ENCODE measurements at places on chromosomes 3 and 15.

DNA sequence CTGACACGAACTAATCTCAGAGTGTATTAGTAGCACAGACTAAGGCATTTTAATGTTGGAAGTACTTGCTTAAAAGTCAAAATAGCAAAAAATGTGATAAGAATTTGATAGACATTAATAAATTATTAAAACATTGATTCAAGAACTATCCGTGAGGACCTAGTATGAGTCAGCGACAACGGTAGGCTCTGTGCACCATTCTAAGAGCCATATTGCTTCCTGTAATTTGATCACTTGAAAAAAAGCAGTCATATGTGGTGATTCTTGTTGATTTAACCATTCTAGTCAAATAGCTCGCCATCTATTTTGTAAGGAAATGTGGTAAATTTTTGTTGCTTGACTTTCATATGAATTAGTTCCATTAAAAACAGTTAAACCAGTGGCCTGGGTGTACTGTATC, 534.9 kb upstream of the ARRDC4 start:
- no peak for DNase-seq

- peak; percentile 83 for DNase-seq
Observed at GRCh38 chr3:33439546-33440327, 468 bp downstream of the UBP1 start.

DNA sequence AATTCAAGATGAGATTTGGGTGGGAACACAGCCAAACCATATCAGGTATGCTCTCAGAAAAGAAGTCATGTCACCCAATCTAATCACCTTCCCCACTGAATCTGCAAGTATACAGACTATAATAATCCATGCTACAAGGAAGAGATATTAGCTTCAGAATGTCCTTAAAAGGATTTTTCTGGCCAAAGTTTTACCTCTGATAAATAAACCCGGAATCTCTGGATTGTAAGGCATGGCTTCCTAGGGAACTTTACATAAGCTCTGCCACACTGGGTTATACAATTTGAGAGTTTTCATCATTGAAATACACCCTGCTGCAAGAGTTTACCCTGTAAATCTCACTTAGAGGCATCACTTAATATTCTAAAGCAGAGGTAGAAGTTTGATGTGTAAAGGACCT, 330.5 kb upstream of the KCNMB2 start:
- DNase-seq: no peak

DNA sequence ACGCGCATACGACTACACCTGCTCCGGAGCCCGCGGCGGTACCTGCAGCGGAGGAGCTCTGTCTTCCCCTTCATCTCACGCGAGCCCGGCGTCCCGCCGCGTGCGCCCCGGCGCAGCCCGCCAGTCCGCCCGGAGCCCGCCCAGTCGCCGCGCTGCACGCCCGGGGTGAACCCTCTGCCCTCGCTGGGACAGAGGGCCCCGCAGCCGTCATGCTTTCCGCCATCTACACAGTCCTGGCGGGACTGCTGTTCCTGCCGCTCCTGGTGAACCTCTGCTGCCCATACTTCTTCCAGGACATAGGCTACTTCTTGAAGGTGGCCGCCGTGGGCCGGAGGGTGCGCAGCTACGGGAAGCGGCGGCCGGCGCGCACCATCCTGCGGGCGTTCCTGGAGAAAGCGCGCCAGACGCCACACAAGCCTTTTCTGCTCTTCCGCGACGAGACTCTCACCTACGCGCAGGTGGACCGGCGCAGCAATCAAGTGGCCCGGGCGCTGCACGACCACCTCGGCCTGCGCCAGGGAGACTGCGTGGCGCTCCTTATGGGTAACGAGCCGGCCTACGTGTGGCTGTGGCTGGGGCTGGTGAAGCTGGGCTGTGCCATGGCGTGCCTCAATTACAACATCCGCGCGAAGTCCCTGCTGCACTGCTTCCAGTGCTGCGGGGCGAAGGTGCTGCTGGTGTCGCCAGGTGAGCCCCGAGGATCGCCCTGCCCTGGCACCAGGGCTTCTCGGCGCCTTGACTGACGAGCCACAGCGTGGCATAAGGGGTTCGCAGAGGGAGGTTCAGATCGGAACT, 420 bp downstream of the SLC27A2 start:
- DNase-seq: no peak

DNA sequence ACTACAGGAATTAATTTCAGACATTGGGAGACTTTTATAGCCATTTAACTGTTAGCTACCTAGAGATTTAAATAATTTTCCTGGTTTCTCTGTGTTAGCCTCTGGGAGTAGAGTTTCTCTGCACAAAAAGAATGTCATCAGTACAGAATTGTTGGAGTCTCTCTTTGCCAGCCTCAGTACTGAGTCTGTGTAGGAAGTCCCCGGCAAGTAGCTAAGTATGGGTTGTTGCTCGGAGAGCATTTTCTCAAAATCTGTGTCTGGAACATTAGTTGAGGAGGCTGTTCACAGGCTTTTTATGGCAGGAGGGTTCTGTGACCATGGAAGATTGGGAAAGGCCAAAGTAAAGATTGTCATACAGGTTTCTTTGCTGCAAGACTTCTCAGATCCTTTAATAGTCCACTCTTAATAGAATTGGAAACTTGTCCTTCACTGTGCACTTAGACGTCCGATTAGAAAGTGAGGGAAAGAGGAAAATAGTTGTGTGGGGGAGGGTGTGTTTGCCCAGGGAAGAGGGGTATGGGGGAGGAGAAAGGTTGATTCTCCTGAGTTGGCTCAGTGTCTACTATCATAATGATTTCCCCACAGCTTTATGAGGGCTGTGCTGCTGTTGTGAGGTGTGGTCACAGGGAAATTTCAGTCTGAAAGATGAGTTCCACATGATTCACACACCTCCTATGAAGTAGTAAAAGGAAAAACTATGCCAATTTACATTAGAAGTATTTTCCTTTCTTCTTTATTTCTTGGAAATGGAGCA, 207.1 kb downstream of the PTPRG start:
- DNase-seq: no peak

- no peak for DNase-seq
Observed at GRCh38 chr3:39989746-39990145, 180.3 kb downstream of the MYRIP start.

- DNase-seq: no peak
Observed at GRCh38 chr15:79339588-79340314, 28.8 kb downstream of the TMED3 start.

DNA sequence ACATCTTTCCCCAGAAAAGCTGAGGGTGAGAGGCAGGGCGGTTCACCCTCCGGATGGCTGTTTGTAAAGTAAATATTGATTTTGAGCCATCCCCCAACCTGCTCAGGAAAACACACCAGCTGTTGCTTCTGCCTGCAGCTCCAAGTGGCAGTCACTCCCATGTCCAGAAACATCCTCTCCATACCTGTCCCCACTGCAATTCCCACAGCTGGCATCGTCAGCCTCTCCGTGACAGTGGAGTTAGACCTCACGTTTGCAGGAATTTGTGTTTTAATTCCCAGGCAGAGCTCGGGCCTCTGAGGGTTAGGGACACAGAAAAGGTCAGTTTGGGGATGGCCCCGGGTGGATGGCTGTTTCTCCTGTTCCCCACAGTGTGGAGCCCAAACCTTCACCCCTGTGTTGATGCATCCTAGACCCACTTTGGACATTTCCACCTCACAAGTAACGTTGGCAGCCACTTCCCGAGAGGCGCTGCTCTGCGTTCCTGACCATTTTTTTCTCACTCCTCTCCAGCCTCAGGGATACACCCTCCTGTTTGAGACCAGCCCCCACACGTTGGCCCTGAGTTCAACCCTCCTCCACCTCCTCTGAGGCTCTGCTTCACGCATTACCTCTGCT, 11.8 kb upstream of the FAM174B start:
- DNase-seq: no peak

GRCh38 chr3:191500892-191501291, 39.9 kb downstream of the PYDC2 start:
- DNase-seq: no peak

GRCh38 chr3:30711151-30711550, 104.8 kb downstream of the TGFBR2 start:
- no peak for DNase-seq

DNA sequence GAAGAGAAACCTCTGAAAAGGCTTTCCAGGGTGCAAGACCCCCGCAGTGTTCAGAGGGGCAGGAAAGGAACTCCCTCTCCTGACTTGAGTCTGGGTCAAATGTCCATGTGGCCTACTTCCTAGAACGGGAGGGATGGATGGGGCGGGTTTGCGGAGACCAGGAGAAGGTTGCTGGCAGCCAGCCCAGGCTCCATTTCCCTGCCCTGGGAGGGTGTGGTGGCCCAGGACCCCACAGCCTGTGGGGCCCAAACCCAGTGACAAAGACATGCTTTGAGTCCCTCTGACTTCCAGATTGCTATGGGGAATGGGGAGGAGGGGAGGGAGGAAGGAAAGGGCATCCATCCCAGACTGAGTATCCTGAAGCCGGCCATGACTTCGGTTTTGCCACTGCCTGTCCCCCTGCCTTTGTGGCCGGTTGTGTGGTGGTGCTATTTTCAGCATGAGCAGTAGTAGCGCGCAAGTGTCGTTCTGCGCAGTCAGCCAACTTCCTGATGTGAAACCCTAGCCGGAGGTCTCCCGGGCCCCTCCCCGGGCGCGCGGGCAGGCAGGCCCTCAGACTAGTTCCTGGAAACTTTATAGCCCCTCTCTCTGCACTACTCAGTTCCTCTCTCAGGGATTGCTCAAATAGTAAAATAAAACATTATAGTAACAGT, 24.4 kb downstream of the MAGEF1 start:
- DNase-seq: no peak

GRCh38 chr15:66805202-66805885, 103.3 kb downstream of the SMAD6 start:
- no peak for DNase-seq

- DNase-seq: no peak
Observed at GRCh38 chr3:113210604-113211329, 590 bp upstream of the BOC start.

DNA sequence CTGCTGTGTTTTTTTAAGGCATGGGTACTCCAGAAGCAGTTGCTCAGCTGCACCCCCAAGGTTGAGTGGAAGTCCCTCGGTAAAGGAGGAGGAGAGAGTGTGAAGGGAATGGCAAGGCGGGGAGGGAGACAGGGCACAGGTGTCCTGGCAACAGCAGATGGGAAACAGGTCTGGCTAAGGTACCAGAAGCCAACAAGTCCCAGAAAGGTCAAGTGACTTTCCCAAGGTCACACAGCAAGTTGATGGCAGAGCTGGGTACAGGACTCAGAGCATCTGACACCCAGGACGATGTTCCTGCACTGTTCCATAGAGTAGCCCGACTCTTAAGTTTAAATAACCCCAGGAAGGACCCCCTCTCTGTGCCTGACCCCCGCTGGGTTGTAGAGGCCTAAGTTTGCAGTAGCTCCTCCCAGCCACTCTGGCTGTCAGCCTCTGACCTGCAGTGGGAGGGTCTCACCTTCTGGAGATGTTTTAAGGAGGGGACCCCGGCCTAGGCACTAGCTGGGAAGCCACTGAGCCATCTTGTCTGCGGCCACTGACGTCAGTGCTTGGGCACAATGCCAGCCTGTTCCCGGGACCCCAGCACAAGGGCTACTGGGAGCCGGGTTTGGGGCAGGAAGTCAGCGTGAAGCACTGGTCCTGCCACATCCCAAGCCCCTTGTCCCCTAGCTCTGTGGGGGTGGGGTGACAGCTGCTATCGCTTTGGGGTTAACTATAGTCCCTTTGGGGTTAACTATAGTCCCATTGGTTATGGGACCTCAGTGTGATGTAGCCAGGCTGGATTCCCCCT, 10.5 kb downstream of the CSK start:
- no peak for DNase-seq

GRCh38 chr15:28255965-28256364, 66.0 kb downstream of the HERC2 start:
- no peak for DNase-seq

- no peak for DNase-seq
Observed at GRCh38 chr15:64006642-64007041, 39.6 kb downstream of the DAPK2 start.

DNA sequence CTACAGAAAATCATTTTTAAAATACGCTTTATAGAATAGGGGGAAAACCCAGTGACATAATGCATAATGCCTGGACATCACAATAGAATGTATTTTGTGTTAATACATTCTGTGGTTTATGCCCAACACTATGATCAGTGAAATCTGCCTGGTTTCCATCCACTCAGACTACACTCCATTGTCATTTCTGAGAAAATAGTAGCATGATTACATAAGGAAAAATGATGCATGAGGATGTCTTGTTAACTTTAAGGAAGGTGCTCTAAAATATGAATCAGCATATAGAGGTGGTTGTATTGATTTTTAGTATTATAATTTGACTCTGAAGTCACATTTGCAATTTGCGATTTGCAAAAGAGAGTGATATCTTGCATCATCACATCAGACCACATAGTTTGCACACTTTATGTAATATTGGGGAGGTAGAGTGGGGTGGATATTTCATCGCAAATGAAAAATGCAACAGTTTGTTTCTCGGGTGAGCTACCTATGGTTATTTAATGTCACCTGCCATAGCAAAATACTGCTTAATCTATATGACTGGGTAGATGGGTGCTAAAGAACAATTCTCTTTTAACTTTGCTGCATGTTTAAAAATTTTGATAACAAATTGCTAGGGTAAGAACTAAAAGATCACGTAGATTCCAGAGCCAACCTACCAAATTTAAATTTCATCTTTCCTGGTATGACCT, 403.9 kb downstream of the IL5RA start:
- no peak for DNase-seq

All from coronary artery (tissue), 2 donors.